ENCODE measurements at places on chromosomes 7 and 10.

DNA sequence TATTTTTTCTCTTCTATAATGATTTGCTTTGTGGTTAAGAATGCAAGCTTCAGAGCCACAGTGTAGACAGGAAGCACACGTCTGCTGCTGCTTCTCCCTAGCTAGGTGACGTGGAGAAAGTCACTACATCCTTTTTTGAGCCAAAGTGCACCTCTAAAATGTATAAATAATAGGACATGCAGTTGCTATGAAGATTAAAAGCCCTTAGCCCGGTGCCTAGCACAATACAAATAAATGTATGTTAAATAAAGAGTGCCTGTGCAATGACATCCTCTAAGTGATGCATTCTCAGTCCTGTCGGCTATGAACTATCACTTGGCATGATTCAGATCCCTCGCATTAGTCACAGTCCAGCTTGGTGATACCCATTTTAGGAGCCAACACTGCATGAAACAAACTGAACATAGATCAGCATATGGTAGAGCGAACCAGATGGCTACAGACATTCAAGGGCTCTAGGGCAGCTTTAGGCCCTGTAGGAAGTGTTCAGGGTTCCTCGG is 4.8 kb upstream of the TRDMT1 start:
- no peak for DNase-seq

DNA sequence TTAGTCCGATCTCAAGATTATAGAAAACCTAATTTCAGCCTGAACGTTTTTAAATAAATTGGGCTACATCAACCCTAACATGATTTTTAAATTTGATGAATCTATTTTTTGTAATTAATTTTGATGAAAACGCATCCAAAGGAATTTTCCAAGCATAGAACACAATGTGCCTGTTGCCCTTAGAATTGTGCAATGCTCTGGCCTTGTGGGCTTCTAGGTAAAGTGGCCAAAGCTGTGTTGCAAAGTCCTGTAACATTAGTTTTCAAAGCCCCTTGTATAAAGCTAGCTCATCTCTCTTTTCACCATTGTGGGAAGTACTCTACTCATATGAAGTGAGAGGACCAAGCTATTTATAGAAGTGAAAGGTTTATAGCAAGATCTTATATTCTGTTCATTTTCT is 138.4 kb upstream of the PRPS1L1 start:
- DNase-seq, result no peak

GRCh38 chr10:3045471-3046209 is 21.7 kb upstream of the PFKP start:
- DNase-seq, result no peak

- no peak for DNase-seq
These were observed 31.1 kb upstream of the RHEB start for GRCh38 chr7:151550656-151551286.
